Stimulated activated CD8-positive, alpha-beta memory T cell treated with anti-CD3 and anti-CD28 coated beads, Interleukin-15, amount 100 ng/mL, for 48 hours (primary cell): ENCODE measurements at places on chromosomes 12 and 14.

GRCh38 chr14:89566644-89567415, 149.8 kb upstream of the FOXN3 start:
- DNase-seq, result no peak

- DNase-seq, result no peak
These were observed 276.4 kb downstream of the DPF3 start for GRCh38 chr14:72617391-72618031.

- DNase-seq, result no peak
These were observed 120.5 kb downstream of the DENND5B start for GRCh38 chr12:31470459-31470858.

DNA sequence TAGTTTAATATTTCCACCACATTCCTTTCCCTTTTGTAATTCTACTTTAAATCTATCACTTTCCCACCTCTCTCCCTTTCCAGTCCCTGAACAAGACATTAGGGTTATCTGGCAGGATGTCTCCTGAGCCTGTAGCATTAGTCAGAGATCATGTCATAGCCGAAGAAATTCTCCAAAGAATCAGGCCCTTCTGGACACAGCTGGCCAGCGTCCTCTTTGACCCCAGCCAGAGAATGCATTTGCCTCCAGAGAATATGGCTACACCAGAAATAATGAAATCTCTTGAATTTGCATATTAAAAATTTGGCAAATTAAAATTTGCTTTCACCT, 56.7 kb downstream of the NTF3 start:
- no peak for DNase-seq

GRCh38 chr14:102565331-102565887, 27.0 kb upstream of the RCOR1 start:
- no peak for DNase-seq

GRCh38 chr12:131608740-131609690, 101.9 kb upstream of the SFSWAP start:
- DNase-seq, result peak; percentile 27

DNA sequence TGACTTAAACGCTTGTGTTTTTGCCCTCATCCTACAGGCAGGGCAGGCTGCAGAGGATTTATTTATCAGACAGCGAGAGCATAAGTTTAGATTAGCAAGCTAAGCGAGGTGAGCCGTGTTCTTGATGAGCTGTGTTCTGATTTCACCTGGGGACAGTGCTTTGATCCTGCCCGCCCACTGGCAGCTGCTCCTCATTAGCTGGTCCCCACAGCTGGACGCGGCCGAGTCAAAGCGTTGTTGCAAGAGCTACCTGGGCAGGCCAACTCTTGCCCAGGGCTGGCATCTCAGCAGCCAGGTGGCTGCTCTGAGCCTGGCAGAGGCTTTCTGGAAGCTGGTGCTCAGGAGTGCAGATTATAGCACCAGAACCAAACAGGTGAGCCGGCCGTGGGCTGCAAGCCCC, 46.8 kb upstream of the BEGAIN start:
- DNase-seq, result no peak

DNA sequence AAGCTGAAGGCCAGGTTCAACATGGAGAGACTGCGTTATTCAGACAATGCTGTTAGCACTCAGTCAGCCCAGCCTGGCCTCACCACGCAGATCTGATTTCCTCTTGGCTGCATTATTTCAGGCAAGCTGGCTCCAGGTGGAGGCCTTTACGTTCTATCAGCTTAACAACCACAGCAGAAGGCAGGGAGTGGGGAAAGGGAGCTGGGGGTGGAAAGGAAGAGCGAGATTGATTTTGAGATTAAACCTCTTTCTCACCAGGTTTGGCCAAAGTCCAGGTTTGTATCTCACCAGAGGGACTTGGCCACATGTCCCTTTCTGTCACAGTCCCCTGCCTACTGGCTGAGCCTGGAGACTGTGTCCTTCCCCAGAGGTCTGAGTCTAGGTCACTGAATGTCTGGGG, 543.7 kb upstream of the TMEM132C start:
- DNase-seq, result no peak

- no peak for DNase-seq
These were observed 101.6 kb downstream of the B4GALNT3 start for GRCh38 chr12:561391-561705.

- no peak for DNase-seq
These were observed 197.7 kb downstream of the NAV3 start for GRCh38 chr12:78028426-78028825.

DNA sequence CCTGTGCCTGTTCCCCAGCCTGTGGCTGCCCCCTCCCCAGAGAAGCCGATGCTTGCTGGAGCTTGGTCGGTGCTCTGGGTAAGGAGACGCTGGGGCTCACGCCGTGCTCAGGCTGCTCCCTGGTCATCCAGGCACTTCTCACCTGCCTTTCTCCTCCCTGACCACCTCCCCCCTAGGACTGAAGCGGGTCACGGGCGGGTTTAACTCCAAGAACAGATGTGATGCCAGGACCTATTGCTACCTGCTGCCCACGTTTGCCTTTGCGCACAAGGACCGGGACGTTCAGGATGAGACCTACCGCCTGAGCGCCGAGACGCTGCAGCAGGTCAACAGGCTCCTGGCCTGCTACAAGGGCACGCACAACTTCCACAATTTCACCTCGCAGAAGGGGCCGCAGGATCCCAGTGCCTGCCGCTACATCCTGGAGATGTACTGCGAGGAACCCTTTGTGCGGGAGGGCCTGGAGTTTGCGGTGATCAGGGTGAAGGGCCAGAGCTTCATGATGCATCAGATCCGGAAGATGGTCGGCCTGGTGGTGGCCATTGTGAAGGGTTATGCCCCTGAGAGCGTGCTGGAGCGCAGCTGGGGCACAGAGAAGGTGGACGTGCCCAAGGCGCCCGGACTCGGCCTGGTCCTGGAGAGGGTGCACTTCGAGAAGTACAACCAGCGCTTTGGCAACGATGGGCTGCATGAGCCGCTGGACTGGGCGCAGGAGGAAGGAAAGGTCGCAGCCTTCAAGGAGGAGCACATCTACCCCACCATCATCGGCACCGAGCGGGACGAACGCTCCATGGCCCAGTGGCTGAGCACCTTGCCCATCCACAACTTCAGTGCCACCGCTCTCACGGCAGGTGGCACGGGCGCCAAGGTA, 8.4 kb upstream of the EP400 start:
- DNase-seq, result no peak

GRCh38 chr12:111440152-111440551, 34.4 kb downstream of the SH2B3 start:
- DNase-seq, result no peak

DNA sequence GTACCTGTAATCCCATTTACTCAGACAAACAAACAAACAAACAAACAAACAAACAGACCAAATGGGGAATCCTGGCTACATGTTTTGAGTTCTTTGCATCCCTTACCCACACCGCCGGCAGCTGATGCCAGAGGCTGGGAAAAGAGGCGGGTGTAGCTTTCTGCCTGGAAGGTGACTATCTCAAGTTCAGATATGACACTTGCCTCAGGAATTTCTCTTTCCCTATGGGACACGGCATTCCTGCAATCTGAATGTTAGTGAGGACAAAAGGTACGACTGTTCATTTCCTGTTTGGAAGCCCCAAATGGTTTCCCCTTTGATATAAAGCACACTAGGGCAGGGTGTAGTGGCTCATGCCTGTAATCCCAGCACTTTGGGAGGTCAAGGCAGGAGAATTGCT, 2.9 kb downstream of the MYL2 start:
- DNase-seq, result no peak

DNA sequence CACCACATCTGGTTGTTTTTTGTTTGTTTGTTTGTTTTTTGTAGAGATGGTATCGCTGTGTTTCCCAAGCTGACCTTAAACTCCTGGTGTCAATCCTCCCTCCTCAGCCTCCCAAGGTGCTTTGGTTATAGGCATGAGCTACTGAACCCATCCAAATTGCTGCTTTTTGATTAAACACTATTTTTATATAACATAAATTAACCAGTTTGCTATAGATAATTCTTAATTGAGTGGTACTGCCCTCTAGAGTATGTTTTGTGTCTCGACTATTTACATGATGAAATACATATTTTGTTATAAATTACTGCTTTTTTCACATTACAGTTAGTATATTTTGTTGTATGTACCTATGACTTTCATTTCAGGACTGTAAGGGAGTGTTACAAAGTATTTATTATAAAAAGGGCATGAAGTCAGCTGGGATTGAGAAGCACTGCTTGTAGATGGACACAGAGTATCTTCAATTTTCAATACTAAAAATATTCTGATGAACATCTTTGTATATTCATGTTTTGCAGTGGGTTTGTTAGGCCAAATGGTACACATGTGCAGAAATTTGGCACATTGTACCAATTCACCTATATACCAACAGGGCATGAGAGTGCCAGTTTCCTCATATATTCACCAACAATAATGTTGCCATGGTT, 14.9 kb upstream of the SCAF11 start:
- no peak for DNase-seq

GRCh38 chr12:74595696-74596095, 58.1 kb downstream of the ATXN7L3B start:
- no peak for DNase-seq

GRCh38 chr14:99644723-99645544, at the start of gene HHIPL1:
TSS of gene HHIPL1 (plus strand) at chr14:99645129. CDS start at chr14:99645208, 79 bp downstream.
- DNase-seq, result no peak

DNA sequence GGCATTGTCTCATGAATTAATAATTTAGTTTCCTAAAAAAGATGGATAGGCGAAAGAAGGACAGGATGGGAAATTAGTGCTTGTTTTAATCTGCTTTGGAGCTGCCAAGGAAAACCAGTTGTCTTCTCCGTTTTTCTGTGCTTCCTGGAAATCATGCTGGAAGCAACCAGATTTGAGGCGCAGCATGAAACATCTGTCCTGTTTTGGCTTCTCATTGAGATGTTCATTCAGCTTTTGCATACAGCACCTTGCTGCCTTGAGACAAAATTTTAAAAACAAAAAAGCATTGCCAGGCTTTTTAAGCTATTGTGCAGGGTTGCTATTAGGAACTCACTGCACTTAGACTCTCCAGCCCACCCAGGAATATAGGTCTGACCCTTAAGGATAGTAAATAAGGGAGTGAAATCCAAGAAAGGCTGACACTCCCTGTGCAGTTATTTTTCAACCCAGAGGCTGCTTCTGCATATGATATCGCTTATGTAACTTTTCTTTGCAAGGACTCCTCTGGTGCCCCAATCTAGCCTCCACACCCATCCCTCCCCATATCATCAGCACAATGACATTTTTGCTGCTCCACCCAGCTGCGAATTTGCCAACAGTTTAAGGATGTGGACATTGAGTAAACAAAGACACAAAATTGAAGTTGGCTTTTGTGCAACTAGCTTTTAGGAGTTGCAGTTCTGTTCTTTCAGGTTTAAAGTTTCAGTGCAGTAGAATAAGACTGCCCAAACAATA, 46.9 kb upstream of the MDM1 start:
- DNase-seq, result no peak

GRCh38 chr14:105150026-105150367, 18.6 kb downstream of the JAG2 start:
- no peak for DNase-seq

DNA sequence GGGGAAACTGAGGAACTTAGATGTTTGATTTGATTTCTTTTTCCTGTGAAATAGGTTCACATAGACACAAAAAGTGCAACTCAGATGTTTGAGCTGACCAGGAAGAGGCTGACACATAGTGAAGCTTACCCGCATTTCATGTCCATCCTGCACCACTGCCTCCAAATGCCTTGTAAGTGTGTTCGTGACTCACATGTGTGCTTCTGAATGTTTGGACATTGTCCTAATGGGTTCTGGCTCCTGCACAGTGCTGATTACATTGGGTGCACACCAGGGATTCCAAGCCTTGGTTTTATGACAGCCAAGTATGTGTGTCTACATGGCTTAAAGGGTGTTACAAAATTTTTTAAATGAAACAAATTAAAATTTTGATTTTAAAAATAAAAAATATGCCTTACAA, 137.4 kb downstream of the DAAM1 start:
- no peak for DNase-seq

DNA sequence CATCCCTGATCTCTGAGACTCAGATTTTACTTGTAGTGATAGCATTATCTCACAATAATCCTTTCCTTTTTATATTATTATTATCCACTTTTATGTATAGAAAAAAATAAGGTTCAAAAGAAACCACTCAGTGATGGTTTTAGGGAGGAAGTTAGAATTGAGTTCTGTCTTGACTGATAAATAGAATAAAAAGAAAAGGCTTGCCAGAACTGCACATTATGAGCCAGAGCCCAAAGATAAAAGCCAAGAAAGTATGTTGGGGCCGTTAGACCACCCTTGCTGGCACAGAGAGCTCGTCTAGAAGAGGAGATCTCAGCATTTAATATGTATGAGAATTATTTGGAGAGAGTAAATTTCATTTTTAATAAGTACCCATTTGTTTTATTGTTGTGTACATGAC, 103.2 kb downstream of the TSPAN8 start:
- no peak for DNase-seq

DNA sequence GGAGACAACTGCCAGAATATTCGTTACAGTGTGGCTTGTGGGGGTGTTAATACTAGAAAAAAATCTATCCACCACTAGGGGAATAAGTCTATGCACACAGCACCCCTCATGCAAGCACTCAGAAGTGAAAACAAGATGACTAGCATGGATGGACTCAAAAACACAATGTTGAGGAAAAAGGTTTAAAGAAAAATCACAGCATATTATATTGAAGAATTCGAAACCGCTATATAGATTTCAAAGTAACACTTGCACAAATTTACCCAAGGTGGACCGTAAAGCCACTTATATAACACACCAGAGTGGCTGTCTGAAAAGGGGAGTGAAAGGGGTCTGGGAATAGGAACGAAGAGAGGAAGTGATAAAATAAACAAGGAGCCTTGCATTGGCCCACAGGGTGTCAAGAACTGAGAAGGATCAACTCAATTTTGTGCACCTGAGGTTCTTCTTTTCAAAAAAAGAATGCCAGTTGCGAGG, 544 bp downstream of the ABCD4 start:
- DNase-seq, result no peak

DNA sequence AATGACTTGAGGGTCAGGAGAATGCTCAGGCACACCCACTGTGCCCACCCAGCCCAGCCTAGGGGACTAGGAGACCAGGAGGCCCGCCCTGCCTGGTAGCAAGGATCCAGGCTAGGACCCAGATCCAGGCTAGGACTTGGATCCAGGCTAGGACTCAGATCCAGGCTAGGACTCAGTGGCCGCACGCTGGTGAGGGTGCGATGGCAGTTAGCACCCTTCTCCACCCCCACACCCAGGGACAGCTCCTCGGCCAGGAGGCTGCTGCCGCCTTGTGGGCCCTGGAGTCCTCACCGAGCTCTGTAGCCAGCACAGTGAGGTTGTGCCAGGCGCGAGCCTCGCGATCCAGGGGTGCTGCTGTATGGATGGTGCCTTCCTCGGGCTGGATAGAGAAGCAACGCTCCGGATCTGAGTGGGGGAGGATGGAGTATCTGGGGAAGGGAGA, 5.1 kb downstream of the CDH24 start:
- DNase-seq, result no peak

DNA sequence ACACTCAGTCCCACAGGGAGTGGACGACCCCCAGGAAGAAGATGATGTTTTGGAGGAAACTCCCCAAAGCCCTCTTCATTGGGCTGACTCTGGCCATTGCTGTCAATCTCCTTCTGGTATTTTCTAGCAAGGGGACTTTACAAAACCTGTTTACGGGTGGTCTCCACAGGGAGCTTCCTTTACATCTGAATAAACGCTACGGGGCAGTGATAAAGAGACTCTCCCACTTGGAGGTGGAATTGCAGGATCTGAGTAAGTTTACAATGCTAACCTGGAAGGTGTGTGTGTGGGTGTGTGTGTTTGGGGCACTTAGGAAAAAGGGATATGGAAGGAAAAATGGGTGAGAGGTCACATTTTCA, 416 bp downstream of the GALNT8 start:
- no peak for DNase-seq

GRCh38 chr14:94407906-94408305, 19.5 kb upstream of the SERPINA1 start:
- DNase-seq, result no peak

GRCh38 chr12:102425109-102426039, 55.0 kb downstream of the IGF1 start:
- no peak for DNase-seq
